ENCODE measurements at places on chromosomes 11 and 22.

DNA sequence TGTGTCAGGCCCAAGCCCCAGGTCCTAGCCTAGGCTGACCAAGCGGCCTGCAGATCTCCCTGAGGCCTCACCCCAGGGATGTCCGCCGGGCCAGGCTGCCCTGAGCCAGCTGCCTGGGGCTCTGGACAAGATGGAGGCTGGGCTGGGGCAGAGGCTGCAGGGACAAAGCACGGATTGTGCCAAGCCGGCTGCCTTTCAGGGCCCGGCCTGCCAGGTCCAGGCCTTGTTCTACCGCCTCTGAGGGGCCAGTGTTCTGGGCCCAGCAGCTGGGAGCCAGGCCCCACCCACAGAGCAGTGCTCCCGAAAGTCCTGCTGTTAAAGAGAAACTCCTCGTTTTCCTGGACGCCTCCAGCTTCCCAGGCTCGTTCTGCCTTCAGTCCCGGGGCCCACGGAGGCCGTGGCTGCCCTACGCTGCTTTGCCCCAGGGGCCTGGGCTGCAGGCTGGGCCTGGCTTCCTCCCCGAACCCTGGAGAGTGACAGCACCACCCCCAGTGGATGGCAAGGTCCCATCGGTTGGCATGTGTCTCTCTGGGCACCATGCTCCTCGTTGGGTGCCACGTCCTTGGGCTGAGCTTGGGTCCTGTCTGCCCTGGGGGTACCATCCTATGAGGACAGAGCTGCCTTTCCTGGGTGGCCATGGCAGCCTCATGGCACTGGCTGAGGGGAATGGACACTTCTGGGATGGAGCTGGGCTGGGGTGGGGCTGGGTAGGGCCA, 7.6 kb downstream of the BRSK2 start:
- no peak for DNase-seq

- DNase-seq = no peak
These were observed at the start of gene MYRF for GRCh38 chr11:61752117-61752924. MYRF (plus strand) TSS chr11:61752636; CDS start chr11:61752745, 109 bp downstream.

DNA sequence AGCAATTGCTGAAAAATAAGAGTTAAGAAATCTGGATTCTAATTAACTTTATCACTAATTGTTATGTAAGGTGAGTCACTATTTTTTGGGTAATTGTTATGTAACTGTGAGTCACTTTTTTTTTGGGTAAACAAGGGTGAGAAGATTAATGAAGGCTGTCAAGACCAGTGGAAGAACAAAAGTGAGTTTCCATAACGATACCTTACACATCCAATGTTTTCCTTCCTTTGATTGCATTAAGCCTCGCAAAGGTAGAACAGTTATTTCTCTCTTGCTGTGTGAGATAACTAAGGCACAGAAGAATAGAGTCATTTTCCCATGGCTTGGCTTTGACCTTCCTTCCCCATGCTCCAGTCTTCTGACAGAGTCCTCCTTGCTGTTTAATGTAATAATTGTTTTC, 374.7 kb downstream of the DDX10 start:
- no peak for DNase-seq

- DNase-seq = no peak
These were observed 1327.3 kb downstream of the TBC1D22A start for GRCh38 chr22:48089601-48090331.

GRCh38 chr11:108293229-108293628, 70.4 kb downstream of the ATM start:
- no peak for DNase-seq

DNA sequence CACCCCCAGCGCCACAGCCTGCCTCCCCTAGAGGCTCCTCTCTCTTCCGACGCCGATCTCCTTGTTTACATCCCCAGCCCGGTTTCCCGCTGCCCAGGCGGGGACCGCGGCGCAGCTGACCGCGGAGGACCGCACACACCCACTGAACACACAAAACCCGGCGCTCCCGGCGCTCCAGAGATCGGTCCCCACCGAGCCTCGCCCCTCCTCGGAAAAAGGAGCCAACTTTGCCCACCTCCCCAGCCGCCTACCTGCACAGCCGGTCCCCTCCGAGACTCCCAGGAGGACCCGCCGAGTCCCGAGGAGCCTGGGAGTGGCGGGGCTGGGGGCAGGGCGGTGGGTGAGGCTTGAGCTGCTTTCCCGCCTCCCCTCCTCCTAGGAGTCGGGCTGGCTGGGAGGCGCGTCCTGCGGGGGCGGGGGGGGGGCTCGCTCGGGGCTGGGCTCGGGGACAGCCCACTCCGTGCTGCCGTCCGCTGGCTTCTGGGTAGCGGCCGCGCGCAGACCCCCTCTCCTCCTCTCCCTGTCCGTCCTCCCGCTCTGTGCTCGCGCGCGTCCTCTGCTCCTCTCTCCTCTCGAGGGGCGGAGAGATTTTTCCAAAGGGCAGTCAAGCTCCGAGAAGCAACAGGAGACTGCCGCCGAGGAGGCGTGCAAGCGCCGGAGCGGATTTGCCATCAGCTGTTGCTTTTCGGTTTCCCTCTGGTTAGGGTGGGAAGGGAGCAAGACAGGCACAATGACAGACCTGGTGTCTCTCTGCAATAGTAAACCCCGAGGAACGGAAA, at the start of gene FXYD6:
TSS of gene FXYD6 (minus strand) at position 318 of the 779 bp plus-strand sequence. CDS start 33,882 bp downstream, outside the sequence.
- no peak for DNase-seq

DNA sequence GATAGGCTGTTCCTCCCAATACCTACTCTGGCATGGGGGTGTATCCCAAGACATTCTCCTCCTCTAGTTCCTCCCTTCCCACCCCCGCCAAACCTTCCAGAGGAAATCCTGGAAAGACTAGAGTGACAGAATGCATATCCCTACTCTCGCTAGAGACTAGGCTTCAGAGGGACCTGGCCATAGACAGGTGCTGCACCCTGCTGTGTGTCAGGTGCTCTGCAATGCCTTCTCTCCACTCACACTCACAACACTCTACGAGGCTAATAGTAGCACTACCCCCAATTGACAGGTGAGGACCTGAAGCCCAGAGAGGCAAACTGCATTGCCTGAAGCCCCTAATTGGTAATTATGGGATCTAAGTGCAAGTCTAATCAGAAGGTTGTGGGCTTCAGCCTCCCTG, 46.2 kb upstream of the LMO1 start:
- no peak for DNase-seq

DNA sequence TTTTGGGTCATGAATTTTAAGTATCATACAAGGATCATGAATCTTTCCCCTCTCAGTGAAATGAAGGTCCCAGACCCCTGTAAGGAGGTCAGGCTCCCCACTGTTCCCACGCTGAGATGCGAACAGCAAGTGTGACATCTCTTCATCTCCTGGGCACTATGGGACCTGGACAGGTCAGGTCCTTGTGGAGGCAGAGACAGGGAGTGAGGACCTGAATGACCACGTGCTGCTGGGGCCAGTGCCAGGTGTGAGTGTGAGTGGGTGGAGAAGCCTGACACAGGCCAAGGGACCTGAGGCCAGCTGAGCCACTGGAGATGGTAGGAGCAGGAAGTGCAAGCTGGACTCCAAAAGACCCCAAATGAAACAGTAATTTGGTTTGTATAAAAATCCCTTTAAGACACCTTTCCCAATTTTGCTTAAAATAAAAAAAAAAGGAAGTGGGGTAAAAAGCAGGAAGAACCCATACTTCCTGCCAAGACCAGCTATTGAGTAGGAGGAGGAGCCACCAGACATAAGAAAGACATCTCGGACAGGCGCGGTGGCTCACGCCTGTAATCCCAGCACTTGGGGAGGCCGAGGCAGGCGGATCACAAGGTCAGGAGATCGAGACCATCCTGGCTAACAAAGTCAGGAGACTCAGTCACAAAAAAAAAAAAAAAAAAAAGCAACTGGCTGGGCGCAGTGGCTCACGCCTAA, 35.4 kb upstream of the SERPIND1 start:
- no peak for DNase-seq

GRCh38 chr11:113188371-113188834, 126.0 kb upstream of the TTC12 start:
- DNase-seq = no peak

- DNase-seq = no peak
These were observed 27.2 kb downstream of the FADD start for GRCh38 chr11:70230151-70230839.

GRCh38 chr11:74685905-74686304, 45.3 kb downstream of the CHRDL2 start:
- DNase-seq = no peak

GRCh38 chr11:10567446-10567845, 1.0 kb downstream of the LYVE1 start:
- DNase-seq = no peak

DNA sequence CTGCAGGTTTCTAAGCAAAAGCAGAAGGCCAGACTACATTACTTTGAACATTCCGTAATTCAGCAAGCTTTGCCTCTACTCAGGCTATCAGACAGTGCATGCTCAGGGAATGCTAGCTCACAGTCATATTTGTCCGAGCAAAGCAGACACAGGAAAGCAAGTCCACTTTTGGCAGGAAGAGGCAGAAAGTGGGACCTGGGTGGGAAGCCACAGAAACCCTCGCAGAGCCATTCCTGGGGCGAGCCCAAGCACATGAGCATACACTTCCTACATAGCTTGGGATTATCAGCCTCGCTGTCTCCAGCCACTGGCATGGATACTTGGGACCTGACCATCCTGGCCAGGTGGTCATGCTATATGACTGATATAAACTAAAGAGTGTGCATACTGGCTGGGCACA, 113.3 kb downstream of the TRIM29 start:
- DNase-seq = no peak

GRCh38 chr11:57154739-57155138, 27.0 kb upstream of the LRRC55 start:
- no peak for DNase-seq

Data from iPS DF 19.7 (cell line).